Suppressor macrophage treated with lipopolysaccharide for 4 hours (primary cell): ENCODE measurements at places on chromosomes 2 and 18.

GRCh38 chr2:71691747-71692441 lies 238.5 kb downstream of the DYSF start:
- no peak for DNase-seq

DNA sequence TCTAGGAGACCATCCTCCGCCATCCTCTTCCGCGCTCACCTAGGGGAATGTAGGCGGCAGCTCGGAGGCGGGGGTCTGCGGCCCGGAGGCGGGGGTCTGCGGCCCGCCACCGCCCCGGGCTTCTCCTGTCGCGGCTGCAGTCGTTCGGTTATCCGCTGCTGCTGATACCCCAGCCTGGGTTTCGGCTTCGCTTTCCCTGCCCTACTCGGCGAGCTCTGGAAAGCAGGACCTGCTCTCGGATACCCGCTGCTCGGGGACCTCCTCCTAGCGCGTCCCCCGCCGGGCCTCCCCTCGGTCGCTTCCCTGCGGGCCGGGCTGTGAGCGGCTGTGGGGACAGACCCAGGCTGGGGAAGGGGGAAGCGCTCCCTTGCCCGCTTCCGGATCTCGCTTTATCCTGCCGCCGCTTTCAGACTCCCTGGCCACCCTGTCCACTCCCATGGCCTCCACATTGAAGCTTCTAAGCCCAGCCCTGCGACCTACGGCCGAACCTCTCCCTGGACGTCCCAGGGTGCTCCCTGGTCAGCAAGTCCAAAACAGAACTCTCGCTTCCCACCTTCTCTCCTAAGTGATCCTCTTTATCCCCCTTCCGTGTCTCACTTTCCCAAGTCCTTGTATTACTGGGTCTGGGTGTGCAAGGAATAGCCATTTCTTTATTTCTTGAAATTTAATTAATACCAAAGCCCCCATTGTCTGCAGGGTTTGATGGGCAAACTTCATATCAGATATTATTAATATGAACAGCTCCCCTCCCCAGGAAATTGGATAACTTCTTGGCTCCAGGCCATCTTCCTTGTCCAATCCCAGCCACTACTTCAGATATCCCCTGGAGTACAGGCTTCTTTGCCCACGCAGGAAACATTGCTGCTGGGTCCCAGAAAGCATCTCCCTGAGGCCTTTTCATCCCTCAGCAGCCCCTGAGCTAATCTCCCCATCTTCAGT lies 769 bp downstream of the FKBP1B start:
- peak; percentile 47 for DNase-seq

DNA sequence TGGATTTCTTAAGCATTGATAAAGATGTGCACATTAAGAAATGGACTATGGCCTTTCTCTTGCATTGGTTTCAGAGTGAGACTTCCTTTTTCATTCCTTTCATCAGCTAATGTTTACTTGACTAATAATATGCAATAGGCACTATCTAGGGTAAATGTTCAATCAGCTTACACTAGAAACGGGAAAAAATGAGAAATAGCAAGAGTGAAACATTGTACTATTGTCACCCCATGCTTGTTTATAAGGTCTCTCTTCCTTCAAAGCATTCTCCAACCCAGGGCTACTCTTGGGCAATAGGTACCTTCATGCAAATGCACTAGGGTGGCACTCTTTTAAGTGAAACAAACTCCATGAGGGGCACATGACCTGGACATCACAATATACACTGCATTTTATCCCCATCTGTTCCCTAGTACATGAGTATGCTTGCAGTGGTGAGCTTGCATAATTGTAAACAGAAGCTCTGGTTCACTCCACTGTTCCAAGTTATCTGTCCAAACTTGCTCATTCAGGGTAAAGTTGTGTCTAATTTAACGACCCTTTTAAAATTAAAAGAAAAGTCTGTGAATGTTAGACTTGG lies 402.3 kb downstream of the ERBB4 start:
- no peak for DNase-seq

GRCh38 chr2:88016086-88016959 lies at the start of gene RNU2-63P:
Gene RNU2-63P, minus strand, starts transcription at chr2:88016547.
- peak; percentile 81 for DNase-seq

DNA sequence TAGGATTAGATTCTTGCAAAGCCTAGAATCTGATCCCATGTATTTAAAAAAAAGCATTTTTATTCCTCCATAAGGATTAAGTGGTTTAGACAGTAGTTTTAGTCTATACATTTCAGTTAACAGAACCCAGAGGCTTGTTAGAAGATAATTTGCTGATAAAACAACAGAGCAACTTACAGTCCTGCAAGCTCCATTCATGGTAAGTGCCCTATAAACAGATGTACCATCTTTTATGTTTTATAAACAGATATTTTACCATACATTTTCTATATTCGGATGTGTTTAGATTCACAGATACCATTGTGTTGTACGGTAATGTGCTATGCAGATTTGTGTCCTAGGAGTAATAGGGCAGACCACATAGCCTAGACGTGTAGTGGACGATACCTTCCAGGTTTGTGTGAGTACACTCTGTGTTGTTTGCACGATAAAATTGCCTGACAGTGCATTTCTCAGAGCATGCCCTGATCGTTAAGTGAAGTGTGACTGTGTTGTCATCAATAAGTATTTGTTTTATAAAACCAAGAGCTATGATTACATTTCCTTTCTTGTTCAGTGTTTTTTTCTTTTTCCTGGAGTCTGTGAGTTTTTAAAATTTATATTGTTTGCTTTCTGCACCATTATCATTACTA lies 54.2 kb downstream of the CERS6 start:
- no peak for DNase-seq
